Placental pericyte (primary cell): ENCODE measurements at places on chromosomes 7 and 10. TPM values are rescaled to one million over a fixed set of nuclear protein-coding genes. Genes with fewer than 3 reads are reported as not detected.

The SERPINE1 gene
- 1,212 and 2,489 TPM in 2 replicates for total RNA-seq

The GIMAP1 gene
- not detected in 2 replicates for total RNA-seq

The GIMAP8 gene
- under 0.01 TPM in 1 of 2 replicates, not detected in the other for total RNA-seq

The FAM25G gene
- not detected in 2 replicates for total RNA-seq

The FXYD4 gene
- not detected in 2 replicates for total RNA-seq

The HOXA13 gene
- total RNA-seq, result 4.0 and 6.8 TPM in 2 replicates

The JCAD gene
- total RNA-seq, result 7.7 and 10.2 TPM in 2 replicates

The GRK5 gene
- total RNA-seq, result 33.9 and 52.8 TPM in 2 replicates

The LLCFC1 gene
- total RNA-seq, result not detected in 2 replicates

The KIAA1549 gene
- 2.4 and 3.3 TPM in 2 replicates for total RNA-seq

The VWDE gene
- total RNA-seq, result 0.14 TPM in 1 of 2 replicates, not detected in the other

The ZRANB1 gene
- 24.3 and 26.3 TPM in 2 replicates for total RNA-seq

The VOPP1 gene
- 23.9 and 132 TPM in 2 replicates for total RNA-seq

The RUFY2 gene
- total RNA-seq, result 16.4 and 27.2 TPM in 2 replicates

The ZNF804B gene
- total RNA-seq, result not detected in 2 replicates

The NANOS1 gene
- total RNA-seq, result 0.66 and 8.4 TPM in 2 replicates

The PRR15 gene
- total RNA-seq, result 0.43 and 0.44 TPM in 2 replicates

The BLNK gene
- not detected in 2 replicates for total RNA-seq

The TSPAN12 gene
- 0.44 and 1.3 TPM in 2 replicates for total RNA-seq

The TCAF2 gene
- 0.22 and 1.9 TPM in 2 replicates for total RNA-seq

The KDM7A gene
- 3.6 and 6.3 TPM in 2 replicates for total RNA-seq

The TUBAL3 gene
- not detected in 2 replicates for total RNA-seq

The PLCE1 gene
- under 0.01 and 0.29 TPM in 2 replicates for total RNA-seq

The TRIM24 gene
- 18.0 and 24.7 TPM in 2 replicates for total RNA-seq

The GDF10 gene
- total RNA-seq, result not detected in 2 replicates

The FOXI2 gene
- not detected in 2 replicates for total RNA-seq

The PLXNA4 gene
- total RNA-seq, result under 0.01 and 1.9 TPM in 2 replicates

The PAPOLB gene
- total RNA-seq, result under 0.01 and 0.14 TPM in 2 replicates

The OR9A2 gene
- not detected in 2 replicates for total RNA-seq

The NPFFR1 gene
- total RNA-seq, result not detected in 2 replicates

The HABP2 gene
- total RNA-seq, result not detected in 2 replicates

The LRRC18 gene
- total RNA-seq, result not detected in 2 replicates

The PANK1 gene
- 4.2 and 11.7 TPM in 2 replicates for total RNA-seq

The HK1 gene
- total RNA-seq, result 164 and 211 TPM in 2 replicates

The ERVW-1 gene
- total RNA-seq, result not detected in 2 replicates

The UPP1 gene
- total RNA-seq, result 20.4 and 54.7 TPM in 2 replicates

The CPN1 gene
- total RNA-seq, result not detected in 2 replicates

The CTAGE8 gene
- under 0.01 TPM in 2 replicates for total RNA-seq
